ENCODE measurements at places on chromosomes 4 and X. TPM values are rescaled to one million over a fixed set of nuclear protein-coding genes. Genes with fewer than 3 reads are reported as not detected.

DNA sequence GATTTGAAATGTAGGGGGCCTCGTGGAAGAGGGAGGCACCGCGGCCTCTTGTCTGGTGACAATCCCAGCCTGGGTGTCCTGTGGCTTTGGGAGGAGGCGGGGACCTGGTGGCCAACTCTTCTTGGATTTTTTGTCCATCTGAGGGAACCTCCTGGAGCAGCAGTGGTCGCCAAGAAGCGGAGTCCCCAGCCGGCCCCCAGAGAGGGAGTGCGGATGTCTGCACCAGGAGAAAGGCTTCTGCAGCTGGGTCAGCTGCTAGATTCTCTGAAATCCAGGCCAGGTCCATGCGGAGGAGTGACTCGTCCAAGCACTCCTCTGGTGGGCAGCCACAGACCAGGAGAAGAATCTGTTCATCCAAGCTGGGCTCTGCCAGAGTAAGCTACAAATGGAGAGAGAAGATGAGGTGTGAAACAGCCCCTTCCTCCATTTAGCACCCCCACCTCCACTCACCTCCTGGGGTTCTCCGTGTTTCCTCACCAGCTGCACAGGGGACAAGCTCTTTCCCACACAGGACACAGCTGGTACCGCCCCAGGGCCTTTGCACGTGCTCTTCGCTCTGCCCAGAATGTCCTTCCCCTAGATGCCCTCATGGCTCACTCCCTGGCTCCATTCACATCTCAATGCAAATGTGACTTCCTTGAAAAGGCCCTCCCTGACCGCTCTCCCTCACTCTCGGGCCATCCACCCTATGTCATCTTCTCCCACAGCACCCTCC lies 27.6 kb downstream of the C4orf50 start:
- no peak for DNase-seq

DNA sequence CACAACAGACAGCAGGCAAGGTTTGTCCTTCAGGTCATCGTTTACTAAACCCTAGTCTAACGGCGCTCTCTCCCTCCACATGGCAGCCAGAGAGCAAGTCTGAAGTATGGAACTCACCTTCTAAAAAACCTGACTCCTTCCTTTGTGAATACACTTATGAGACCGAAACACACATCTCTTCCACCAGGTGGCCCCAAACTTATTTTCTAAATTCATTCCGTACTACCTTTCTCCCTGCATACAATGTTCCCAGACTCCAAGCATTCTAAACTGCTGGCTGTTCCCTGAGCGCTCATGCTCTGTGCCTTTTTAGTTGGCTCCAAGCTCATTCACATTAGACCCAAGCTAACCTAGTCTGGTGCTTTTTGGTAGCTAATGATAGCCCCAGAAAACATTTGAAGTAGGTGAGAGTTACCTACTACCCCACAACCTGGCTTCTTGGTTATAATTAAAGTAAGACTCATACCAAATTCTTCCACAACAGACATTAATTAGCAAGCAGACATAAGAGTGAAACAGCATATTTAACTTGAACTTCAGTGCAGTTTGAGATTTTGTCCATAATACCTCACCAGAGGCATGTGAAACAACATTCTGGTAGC lies 67.6 kb upstream of the DCLK2 start:
- DNase-seq = no peak

DNA sequence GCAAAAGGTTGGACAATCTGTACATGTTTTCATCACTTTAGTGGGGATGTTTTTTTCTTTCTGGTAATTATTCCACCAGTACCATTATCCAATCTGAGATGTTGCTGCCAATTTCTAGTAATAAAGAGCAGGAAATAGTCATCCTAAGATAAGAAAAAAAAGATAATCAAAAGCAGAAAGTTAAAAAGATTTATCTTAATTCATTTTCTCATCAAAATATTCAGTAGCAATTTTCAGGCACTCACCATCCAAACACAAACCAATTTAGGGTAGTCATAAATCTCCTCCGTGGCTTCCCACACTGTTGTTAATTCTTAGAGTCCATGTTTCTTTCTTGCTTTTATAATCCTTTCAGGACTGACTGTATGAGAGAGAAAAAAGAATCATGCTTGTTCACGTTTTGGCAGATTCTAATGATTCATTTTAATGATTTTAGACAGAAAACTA lies 263.7 kb upstream of the UGT8 start:
- peak; percentile 12 for DNase-seq

- DNase-seq = no peak
Observed at GRCh38 chr4:173669460-173670179, 139.6 kb upstream of the HAND2 start.

Gene GAGE13
- total RNA-seq = not detected
